ENCODE measurements at places on chromosomes 1 and 21.

GRCh38 chr1:16183765-16184556 is 28.1 kb upstream of the EPHA2 start:
- DNase-seq, result no peak

- no peak for DNase-seq
Measured at GRCh38 chr1:99964806-99965205, 5.0 kb upstream of the SLC35A3 start.

GRCh38 chr21:33950431-33951079 is 35.0 kb upstream of the ATP5PO start:
- no peak for DNase-seq

- no peak for DNase-seq
Measured at GRCh38 chr1:109517337-109517736, 7.8 kb upstream of the AMIGO1 start.

GRCh38 chr1:160726114-160726497 is 12.9 kb upstream of the SLAMF7 start:
- no peak for DNase-seq

DNA sequence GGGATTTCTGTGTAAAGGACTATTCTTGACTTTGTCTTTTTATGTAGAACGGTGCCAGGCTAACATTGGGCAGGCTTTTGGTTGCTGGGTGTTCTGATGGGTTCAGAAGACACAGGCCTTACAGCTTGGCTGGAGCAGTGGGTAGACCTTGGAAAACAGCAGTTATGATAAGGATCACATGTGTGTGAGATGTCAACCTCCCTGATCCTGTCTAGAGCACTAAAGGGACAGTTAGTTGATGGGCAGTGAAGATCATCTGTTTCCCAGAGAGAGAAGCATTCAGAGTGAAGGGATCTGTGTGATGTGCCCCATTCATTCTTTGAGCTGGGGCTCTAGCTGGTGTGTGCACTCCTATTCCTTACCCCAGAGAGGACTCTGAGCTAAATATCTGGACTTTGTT is 88.0 kb downstream of the NOS1AP start:
- DNase-seq, result no peak

DNA sequence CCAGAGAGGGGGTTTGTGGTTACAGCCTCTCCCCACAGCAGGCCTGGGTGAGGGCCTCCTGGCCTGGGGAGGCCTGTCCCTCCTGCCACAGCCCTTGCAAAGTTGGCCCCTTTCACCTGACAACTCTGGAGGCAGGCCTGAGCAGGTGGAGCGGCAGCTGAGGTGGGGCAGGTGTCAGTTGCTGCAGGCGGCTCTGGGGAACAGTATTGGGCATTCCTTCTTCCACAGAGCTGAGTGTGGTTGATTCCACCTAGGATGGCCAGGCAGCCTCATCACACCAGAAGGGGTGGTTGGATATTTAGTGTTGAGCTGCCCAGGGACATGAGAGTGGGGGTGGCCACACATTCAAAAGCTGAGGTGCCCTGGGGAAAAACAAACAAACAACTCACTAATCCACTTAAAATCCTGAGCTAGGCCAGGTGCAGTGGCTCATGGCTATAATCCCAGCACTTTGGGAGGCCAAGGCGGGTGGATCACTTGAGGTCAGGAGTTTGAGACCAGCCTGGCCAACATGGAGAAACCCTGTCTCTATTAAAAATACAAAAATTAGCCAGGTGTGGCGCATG is 31.1 kb downstream of the PIGP start:
- no peak for DNase-seq

GRCh38 chr1:234601301-234602017 is 8.5 kb downstream of the IRF2BP2 start:
- no peak for DNase-seq

DNA sequence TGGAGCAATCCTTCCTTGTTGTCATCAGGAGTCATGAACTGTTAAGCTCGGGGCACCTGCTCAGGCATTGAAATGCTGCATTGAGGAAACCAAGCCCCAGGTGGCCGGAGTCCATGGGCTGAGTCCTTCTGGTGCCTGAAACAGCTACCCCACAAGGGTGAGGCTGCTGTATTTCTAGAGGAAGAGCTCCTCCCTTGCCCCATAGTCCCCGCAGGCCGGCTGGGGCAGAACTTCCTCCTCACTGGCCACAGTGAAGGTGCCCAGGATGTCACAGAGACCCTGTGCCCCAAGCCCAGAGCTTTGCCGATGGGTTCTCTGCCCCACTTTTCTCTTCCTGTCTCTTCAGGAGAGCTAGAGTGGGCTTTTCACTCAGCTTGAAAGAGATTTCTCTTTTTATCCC is 80.8 kb upstream of the GCLM start:
- DNase-seq, result no peak

DNA sequence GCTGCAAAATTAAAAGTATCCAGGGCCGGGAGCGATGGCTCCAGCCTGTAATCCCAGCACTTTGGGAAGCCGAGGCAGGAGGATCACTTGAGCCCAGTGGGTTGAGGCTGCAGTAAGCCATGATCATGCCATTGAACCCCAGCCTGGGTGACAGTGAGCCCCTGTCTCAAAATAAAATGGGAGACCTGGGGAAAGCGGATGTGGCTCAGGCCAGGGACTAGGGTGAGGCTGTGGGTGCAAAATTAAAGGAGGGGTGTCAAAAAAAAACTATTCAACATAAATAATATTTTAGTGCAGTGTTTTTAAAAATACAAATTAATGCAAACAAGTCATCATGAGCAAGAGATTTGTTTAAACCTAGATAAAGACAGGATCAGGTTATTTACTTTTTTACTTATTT is 100.1 kb upstream of the SLC45A1 start:
- no peak for DNase-seq

DNA sequence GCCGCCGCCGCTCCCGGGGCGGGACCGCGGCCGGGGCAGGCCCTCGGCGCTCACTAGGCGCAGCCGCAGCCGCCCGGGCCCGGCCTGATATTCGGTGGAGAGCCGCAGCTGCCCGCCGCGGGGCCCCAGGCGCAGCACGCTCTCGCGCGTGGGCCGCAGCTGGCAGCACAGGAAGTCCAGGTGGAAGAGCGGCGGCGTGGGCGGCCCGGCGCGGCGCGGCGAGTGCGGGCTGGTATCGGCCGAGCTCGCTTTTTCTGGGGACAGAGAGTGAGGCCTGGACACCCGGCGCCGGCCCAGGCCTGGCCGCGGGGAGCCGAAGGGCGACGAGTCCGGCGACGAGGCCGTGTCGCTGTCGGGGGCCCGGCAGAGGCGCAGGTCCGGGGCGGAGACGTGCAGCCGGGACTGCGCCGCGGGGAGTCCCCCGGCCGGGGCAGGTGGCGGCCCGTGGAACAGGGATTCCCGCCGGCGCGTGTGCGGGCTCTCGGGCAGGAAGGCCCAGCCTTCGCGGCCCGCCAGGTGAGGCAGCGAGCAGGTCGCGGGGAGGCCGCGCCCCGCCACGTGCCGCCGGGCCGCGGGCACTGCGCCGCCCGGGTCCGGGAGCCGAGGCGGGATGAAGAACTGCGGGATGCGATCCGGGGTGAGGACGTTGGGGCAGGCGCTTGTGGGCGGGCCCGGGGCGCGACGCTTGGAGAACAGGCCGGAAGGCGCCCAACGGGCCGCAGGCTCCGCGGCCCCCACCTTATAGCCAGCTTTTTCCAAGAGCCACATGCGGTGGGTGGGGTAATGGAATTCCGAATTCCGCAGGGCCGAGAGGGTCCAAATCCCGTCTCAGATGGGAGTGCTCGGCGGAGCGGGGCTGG is 1.2 kb downstream of the C2CD4D start:
- DNase-seq, result peak; percentile 28

DNA sequence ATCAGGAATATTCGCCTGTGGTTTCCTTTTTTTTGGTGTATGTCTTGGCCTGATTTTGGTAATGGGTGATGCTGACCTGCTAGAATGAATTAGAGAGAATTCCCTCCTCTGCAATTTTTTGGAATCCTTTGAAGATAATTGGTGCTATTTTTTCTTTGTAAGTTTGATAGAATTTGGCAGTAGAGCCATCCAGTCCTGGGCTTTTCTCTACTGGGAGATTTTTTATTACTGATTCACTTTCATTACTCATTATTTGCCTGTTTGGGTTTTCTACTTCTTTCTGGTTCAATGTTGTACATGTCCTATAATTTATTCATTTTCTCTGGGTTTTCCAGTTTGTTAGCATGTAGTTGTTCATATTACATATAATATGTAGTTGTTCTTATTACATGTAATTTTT is 48.7 kb downstream of the NTMT2 start:
- DNase-seq, result no peak

DNA sequence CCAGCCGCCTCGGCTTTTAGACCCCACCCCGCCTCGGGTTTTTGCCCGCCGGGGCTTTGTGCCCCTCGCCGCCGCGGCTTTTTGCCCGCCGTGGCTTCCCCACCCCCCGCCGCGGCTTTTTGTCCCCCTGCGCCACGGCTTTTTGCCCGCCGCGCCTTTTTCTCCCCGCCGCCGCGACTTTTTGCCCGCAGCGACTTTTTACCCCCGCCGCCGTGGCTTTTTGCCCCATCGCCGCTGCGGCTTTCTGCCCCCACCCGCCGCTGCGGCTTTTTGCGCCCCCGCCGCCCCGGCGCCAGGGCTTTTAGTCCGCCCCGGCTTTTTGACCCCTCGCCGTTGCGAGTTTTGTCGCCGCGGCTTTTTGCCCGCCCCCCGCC is 474.4 kb downstream of the FAM72C start:
- no peak for DNase-seq

GRCh38 chr21:44006656-44007055 is 5.5 kb upstream of the TRAPPC10 start:
- DNase-seq, result no peak

- no peak for DNase-seq
Measured at GRCh38 chr1:171152549-171152948, 32.6 kb upstream of the FMO2 start.

DNA sequence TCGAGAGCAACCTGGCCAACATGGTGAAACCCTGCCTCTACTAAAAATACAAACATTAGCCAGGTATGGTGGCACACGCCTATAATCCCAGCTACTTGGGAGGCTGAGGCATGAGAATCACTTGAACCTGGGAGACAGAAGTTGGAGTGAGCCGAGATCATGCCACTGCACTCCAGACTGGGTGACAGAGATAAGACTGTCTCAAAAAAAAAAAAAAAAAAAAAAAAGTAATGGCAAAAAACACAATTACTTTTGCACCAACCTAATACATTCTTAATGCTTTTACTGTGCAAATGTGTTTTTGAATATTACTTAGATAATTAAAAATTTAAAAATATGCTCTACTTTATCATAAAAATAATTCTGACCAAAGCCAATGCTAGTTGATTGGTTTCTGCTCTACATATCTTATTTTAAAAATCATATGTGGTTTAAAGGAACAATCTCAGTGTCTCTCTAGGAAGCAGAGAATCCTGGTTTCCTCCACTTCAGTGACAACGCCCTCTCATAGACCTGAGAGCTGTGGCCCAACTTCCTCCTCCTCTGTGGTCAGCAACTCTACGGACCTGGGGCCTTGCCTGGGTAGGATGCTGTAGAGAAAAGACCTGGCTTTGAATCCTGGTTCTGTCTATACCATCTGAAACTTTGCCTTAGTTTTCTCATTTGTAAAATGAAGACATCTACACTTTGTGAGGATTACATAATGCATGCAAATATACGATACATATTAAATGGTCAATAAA is 64.7 kb downstream of the TGFBR3 start:
- DNase-seq, result no peak

- no peak for DNase-seq
Measured at GRCh38 chr1:156477526-156478249, 22.9 kb downstream of the MEF2D start.

- no peak for DNase-seq
Measured at GRCh38 chr1:154837672-154838171, 32.4 kb downstream of the KCNN3 start.

- no peak for DNase-seq
Measured at GRCh38 chr1:147635342-147635741, 35.0 kb downstream of the ACP6 start.

GRCh38 chr1:50940291-50940690 is 19.8 kb downstream of the FAF1 start:
- no peak for DNase-seq

DNA sequence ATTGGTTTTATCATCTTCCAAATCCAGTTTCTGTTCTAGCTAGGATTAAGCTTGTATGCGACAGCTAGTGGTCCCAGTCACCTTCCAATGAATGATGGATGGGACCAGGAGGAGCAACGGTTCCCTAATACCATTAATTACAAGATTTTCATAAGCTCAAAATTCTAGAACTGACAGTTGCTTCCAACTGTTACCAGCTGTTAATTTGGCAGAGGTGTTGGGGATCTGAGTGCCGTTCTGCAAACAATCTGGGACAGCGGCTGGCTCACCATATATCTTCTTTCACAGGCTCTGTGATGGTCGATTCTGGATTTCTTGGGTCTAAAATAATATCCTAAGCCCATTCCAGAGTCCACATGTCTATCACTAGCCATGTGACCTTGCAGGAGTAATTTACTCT is 34.5 kb upstream of the RALGPS2 start:
- DNase-seq, result no peak

DNA sequence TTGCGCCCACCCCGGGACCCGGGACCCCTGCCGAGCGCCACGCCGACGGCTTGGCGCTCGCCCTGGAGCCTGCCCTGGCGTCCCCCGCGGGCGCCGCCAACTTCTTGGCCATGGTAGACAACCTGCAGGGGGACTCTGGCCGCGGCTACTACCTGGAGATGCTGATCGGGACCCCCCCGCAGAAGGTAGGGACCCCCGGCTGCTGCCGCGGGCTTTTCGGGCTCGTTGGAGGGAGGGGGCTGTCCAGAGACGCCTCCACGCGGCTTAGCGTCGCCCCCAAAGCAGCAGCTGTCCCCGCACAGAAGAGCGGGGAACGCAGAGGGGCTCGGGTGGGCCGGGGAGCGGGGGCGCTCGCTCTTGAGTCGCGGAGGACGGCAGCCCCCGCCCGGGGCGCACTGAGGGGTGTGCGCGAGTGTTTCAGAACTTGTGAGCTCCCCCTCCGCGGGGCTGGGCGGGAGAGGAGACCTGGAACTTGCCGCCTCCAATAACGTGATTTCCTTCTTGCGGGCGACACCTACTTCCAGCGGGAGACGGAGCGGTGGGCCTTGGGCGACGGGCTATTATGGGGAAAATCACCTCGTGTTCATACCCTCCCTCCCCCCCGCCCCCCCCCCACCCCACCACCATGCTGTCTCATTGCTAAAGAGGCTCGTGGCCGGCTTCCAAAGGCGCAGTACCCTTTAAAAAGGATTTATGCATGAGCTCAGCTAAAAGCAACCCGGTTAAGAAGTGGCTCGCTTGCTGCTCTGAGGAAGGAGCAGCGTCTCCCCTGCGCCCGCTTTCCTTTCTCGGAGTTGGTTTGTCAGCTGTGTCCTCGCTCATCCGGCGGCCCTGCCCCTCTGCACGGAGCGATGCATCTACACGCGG is 664 bp downstream of the BACE2 start:
- DNase-seq, result no peak

Measured in stimulated activated CD8-positive, alpha-beta memory T cell treated with anti-CD3 and anti-CD28 coated beads, Interleukin-12 subunit alpha, Interleukin-12 subunit beta, amount 100 ng/mL, for 4 hours (primary cell).